Activated effector memory CD4-positive, alpha-beta T cell treated with Interleukin-2 at 50 U/mL for 16 hours (primary cell): ENCODE measurements at places on chromosomes 7 and 10.

- DNase-seq, result no peak
Observed at GRCh38 chr10:78058562-78058961, 24.9 kb downstream of the RPS24 start.

DNA sequence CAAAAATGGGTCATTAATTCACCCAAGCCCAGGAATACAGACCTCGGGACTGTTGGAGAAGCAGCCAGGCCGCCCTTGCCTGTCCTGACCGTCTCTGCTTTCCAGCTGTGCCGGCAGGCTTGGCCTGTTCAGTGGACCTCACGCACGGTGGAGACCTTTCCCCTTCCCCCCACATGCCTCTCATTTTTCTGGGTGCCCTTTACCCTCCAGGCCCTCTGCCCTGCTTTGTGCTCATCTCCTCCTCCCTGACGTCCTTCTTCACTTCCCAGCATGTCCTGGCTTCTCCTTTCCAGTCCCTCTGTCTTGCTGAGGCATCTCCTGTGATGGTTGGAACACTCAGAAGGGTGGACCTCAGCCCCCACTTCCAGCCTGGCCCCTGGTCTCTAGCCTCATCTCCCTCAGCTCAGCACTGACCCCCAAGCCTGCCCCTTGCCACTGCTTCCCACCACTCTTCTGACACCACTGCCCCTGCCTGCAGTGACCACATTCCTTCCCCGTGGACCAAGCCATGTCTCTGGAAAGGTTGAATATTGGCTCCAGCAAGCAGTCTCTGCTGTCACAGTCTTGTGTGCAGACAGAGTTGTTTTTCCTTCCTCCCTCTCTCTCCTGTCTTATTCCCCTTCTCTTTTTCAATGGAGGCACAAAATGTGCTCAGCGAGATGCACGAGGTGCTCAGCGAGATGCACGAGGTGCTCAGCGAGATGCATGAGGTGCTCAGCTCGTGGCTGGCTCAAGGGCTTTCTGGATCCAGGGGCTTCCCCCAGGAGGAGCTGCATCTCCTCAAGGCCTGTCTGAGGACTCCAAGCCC, 14.9 kb downstream of the BAG3 start:
- no peak for DNase-seq

DNA sequence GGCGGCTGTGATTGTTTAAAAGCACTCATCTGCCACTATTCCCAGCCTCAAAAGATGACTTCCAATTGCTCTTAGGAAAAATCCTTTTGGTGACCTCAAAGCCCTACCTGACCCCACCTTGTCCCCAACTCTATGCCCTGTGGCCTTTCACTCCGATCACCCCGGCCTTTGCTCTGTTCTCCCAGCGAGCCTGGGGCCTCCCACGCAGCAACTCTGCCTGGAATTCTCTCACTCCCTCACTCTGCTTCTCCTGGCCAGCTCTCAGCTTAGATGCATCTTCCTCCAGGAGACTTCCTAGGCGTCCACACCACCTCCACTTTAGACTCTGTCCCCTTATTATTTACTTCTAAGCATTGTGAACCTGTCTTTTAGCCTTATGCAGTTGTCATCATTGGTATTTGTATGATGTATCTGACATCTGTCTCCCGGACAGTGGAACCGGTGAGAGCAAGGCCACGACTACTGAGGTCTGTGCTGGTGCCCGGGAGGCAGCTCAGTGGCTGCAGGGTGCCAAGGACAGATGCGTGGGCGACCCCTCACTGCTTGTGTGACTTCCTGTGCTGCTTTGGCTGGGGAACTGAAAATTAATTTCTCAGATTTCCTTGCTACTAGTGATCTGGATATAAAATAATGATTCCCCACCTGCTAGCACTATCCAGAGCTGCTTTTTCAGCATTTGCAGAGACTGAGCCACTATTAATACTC, 63.0 kb downstream of the PIP4K2A start:
- no peak for DNase-seq

DNA sequence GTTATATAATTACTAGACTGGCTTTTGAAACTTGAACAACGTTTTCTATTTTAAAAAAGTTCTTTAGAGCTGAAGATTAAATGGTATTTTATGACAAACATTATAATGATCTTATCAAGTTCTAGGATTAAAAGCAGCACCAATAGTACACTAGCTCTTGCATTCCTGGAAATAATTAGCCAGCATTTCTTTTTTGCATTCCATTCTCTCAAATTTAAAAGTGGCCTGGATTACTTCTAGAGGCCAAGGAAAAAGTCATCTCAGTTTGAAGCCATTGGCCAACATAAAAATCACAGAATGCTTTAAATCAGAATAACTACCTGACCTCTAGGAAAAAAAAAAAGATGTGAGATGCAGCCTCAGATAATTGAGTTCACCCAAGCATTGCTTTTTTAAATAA, 1326.4 kb upstream of the SORCS1 start:
- no peak for DNase-seq

- DNase-seq, result no peak
Observed at GRCh38 chr10:80611481-80612185, 73.9 kb downstream of the SH2D4B start.

DNA sequence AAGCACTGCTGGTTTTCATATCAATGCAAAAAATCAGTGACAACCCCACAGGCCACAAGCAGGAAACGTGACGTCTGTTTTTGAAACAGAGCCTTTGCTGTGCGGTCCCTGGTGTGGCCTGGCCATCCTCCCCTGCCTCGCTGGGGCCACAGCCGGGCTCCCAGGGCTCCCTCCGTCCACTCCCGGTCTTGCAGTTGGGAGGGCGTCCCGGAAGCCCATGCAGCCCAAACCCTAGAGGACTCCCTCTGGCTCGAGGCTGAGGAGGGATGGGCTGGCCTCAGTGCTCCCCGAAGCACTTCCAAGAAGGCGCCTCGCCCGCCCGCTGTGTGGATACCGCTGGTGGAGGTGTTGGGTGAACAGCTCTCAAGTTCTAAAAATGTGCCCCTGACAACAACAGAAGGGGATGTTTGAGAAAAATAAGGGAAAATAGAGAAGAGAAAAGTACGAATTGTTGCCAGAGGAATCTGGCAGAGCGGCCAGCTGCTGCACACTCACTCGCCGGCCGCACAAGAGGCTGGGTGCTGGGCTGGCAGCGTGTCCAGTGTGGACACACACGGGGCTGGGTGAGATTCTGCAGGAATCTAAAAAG, 73.5 kb downstream of the ZRANB1 start:
- no peak for DNase-seq

DNA sequence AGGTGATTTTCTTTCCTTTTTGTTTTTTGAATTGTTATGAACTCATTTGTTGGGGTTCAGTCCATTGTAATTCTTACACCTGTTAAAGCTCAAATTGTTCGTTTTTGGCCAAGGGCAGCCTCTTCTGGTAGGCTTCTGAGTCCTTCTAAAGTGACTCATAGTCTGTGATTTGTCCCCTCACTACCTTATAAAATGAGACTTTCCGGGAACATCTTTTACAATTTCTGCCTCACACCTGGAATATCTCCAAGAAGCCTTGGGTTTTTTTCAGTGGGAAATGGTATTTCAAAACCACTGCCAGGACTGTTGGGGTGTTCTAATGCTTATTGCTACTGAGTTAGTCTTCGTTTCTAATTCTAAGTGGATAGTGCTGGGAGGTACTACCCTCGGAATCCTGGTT, 56.7 kb downstream of the BMPR1A start:
- no peak for DNase-seq

GRCh38 chr10:63346015-63346441, 119.7 kb downstream of the JMJD1C start:
- no peak for DNase-seq
